CD4-positive, alpha-beta T cell treated with Interleukin-10 for 1 hour (primary cell): ENCODE measurements at places on chromosomes 5 and 9.

DNA sequence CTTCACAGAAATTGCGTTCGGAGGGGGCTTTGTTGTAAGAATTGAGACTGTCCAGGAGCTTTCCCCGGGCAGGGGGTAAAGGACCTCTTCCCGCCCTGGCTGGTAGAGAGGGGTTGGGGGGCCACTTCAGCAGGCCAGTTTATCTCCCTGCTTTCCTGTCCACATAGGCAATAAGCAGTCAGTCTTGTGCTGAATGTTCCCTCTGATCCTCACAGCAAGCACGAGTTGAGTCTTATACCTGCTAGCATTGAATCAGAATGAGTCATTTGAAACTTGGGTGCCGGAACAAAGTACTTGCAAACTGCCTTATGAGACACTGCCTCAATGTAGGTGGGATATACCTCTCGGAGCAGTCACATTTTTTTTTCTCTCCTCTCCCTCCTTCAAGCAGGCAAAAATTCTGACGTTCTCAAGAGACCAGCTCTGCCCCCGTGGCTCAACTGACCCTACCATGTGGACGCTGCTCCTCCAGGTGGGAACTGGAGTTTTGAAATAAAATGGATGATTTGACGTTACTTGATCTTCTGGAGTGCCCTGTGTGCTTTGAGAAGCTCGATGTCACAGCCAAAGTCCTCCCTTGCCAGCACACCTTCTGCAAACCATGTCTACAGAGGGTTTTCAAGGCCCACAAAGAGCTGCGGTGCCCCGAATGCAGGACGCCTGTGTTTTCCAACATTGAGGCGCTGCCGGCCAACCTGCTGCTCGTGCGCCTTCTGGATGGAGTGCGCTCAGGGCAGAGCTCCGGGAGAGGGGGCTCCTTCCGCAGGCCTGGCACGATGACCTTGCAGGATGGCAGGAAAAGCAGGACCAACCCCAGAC is 1.3 kb downstream of the SH3RF2 start:
- no peak for DNase-seq

DNA sequence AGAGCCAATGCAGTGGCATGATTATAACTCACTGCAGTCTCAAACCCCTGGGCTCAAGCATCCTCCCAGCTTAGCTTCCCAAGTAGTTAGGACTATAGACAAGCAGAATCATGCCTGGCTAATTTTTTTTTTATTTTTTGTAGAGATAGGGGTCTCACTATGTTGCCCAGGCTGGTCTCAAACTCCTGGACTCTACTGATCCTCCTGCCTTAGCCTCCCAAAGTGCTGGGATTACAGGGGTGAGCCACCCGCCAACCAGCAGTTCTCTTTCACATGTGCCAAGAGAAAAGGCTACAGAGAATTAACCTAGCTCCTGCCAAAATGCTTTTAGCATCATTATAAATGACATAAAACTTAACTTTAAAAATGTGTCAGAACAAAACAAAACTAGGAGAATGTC is 8.1 kb downstream of the AK3 start:
- DNase-seq = no peak

DNA sequence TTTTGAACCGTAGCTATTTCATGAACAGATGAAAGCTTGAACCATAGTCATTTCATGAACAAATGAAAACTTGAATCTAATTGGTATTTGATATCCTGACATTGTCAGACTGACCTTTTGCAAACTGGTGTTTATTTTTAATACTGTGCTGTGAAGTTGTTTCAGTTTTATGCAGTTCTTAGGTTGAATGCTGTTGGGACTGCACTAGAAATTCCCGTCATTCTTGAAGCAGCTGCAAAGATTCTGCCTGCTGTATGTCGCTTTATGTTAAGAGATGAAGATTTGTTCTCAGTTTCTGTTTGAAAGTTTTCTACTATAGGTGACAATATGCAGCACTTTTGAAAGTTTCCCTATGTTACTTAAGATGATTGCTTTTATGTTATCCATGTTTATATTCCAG is 22.5 kb upstream of the FAM120AOS start:
- DNase-seq = no peak

DNA sequence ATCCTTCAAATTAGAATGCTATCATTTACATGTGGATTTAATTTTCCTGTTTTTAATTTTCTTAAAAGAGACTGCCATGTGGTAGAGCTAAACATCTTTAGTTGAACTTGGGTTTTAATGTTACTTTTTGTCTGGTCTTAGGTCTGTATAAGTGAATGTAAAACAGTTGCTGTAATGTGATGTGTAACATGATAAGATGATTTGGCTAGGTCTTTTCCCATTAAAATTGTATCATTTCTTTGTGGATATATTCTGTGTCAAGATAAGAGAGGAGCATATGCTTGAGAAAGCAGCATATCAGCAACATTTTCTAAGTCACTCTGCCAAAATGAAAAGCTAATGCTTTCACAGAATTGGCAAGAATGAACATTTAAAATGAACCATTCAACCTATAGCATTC is 18.5 kb downstream of the TMEM167A start:
- DNase-seq = no peak

DNA sequence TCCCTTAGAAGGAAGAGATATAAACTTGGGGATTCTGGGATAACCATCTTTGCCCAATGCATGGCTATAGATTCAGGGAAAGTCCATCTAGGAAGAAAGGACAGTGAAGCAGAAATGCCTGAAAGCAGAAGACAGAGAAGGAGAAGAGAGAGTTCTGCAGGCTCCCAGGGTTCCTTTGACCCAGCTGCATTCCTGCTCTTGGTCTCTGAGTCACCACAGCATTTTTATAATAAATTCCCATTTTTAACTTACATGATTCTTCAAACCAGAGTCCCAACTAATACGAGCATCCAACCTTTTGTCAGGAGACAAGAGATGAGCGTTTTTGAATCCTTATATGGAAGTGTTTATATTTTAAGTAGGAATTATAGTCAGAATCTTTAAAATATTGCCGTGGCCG is 12.0 kb upstream of the AOPEP start:
- no peak for DNase-seq

DNA sequence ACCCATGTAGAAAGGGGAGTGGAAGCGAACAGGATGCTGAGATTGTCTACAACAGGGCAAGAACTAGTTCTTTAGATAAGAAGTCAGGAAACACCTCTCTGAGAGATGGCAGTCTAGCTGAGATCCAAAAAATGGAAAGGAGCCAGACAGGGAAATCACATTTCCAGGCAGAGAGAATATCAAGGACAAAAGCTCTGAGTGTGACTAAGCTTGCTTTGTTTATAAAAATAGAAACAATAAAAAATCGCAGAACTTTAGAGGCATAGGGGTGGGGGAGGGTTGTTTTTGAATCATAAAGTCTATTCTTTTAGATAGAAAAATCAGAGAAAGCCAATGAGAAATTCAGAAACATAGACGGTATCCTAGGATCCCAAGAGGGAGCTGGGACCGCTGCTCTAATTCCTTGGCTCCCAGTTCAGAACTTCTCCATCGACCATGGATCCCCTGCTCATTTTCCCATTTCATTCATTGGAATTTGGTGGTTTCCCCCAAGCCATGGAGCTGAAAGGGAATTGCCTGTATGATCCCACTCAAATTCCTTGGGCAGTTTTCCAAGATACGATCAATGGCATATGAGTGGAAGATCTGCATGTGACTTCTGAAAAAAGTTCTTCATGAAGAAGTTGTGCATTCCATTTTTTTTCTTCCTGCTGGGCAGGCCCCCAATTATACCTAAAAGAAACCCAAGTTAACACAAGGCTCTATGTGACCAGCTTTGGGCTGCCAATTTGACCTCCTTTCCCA is 182.0 kb downstream of the GRIA1 start:
- DNase-seq = no peak

GRCh38 chr5:81755320-81755719 is 4.4 kb upstream of the SSBP2 start:
- DNase-seq = no peak

DNA sequence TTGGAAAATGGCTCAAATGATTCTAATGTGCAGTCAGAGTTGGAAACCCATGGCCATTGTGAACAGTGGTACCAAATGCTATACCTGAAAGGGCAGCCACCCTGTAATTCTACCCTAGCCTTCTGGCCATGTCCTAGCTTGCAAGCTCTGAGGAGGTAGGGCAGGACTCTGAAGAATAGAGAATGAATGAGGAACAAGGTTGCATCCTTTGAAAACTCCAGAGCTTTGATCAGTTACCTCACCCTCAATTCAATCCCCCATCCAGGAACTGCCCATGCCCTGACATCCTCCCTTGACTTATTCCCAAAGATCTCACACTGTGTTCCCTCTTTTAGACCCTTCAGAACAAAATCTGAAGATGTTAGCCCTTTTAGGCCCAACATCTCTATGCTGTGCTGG is 17.8 kb upstream of the ERMP1 start:
- no peak for DNase-seq

- no peak for DNase-seq
Measured at GRCh38 chr5:55724281-55724680, 12.2 kb upstream of the SLC38A9 start.

DNA sequence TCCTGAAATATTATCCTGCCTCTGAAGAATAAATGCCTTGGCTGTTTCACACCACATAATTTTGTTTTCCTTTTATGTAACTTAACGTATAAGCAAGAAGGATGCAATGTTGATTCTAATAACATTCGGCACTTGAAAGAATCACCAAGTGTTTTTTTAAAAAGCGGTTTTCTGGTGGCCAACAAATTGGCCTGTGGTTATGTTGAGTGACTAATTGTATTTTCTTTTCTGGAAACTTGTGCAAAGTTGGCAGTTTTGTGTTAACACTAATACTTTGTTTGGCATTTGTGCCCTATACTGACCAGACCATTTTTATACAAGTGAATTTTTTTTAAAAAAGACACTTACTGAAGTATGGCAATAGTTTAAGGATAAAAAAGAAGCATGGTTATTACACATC is 452.7 kb downstream of the BNC2 start:
- DNase-seq = no peak

GRCh38 chr5:7405277-7405676 is 9.3 kb downstream of the ADCY2 start:
- DNase-seq = no peak

DNA sequence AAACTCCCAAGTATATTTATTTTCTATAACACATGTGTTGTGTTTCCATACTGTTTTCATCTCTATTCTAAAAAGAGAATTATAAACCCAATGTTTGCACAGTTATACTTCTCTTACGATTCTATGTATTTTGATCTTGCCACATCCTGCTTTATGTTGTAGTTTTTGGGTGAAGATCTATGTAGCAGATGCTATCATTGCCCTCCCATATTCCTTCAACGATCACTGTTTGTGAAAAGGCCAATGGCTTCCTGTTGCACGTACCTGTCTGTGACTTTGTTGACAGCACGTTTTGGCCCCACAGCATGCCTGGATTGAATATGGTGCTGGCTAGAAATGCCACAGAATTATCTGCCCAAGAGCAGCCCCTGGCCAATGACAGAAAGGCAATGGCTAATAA is 254.5 kb upstream of the EFNA5 start:
- no peak for DNase-seq

DNA sequence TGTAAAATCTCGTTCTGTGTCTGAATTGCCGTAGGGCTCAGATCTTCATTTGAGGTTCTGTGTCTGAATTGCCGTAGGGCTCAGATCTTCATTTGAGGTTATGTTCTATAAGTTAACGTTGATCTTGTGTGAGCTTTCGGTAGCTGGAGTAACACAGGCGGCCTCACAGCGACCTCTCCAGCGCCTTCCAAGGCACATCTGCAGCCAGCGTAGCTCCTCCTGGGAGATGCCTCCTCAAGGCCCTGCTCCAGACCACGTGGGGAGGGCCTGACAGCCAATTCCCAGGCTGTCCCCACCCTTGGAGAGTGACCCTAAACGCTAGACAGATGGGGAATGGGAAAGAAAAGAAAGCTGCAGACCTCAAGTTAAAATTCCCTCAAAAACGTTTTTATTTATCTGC is 8.7 kb upstream of the AHRR start:
- DNase-seq = no peak

GRCh38 chr5:154238776-154239481 is 48.4 kb downstream of the GALNT10 start:
- DNase-seq = no peak

DNA sequence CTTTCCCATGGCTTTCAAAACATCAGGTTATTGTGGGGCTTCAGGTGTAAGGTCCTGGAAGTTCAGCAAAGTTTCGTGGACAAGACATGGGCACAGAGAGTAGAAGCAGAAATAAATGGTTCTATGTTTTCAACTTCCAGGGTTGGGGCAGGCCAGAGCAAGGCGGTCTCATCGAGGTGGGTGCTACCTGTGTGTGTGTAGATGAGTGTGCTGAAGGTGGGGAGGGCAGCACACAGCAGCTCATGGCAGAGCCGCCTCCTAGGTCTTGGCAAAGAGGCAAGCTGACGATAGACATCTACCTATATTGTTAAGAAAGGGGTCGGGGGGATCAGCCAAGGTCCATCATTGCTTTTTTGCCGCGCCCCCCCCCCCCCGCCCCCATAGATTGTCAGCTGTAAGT is 3.8 kb downstream of the RAB24 start:
- no peak for DNase-seq

GRCh38 chr9:132260846-132261245 is 93.9 kb downstream of the SETX start:
- no peak for DNase-seq

GRCh38 chr5:154276973-154277331 is 86.4 kb downstream of the GALNT10 start:
- no peak for DNase-seq

- no peak for DNase-seq
Measured at GRCh38 chr5:133474851-133475590, 137.3 kb downstream of the FSTL4 start.

GRCh38 chr5:32000731-32001130 is 173.4 kb downstream of the GOLPH3 start:
- DNase-seq = no peak

DNA sequence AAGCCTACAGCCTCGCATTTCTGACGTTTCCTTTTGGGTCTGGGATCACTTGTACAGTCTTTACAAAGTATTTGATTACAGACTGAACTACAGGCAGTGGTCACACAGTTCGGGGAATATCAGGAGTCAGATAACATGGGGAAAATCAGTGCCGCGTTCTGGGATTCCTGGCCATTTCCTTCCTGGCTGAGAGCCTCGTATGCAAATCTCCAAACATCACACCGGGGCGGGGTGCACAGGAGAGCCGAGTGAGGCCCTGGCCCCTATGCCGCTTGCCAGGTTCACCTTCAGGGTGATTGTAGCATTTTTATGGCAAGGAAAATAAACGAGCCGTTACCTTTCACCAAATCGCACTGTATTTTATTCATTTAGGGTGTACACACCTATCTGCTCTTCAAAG is 29.6 kb upstream of the SLC9A3 start:
- DNase-seq = no peak

- DNase-seq = no peak
Measured at GRCh38 chr5:92574023-92574422, 1007.0 kb downstream of the NR2F1-AS1 start.

- peak; percentile 65 for DNase-seq
Measured at GRCh38 chr9:131503626-131504465, 1.1 kb downstream of the POMT1 start.

- DNase-seq = no peak
Measured at GRCh38 chr5:91061094-91061493, 322.0 kb downstream of the ARRDC3 start.

GRCh38 chr5:124797665-124798087 is 51.2 kb upstream of the ZNF608 start:
- no peak for DNase-seq
